ENCODE measurements at places on chromosomes 3 and 15. TPM values are rescaled to one million over a fixed set of nuclear protein-coding genes. Genes with fewer than 3 reads are reported as not detected.

The CYP8B1 gene
- not detected for total RNA-seq

The CLDN11 gene
- 175 TPM for total RNA-seq

The GNAT1 gene
- not detected for total RNA-seq

The PATL2 gene
- 0.30 TPM for total RNA-seq

The PRC1 gene
- total RNA-seq = 8.9 TPM

The SPINK8 gene
- total RNA-seq = not detected

The SH3GL3 gene
- total RNA-seq = 2.1 TPM
